ENCODE measurements at places on chromosomes 3 and 15.

DNA sequence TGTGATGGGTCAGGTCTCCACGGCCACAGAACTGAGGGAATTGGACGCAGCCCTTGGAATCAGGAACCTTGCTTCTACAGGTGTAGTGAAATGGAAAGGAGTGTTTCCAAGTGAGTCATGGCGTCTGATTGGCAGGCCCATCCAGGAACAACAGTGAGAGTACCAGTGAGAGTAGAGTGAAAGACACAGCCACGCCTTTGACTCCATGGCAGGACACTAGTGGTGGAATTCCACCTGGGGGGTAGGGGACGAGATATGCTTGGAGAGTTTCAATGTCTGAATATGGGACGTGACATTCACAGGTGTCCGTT, 3.0 kb upstream of the SLC28A1 start:
- no peak for DNase-seq

GRCh38 chr3:30751610-30752299, 142.7 kb downstream of the GADL1 start:
- DNase-seq: peak; percentile 52

GRCh38 chr15:57382215-57382614, 5.9 kb downstream of the CGNL1 start:
- no peak for DNase-seq

DNA sequence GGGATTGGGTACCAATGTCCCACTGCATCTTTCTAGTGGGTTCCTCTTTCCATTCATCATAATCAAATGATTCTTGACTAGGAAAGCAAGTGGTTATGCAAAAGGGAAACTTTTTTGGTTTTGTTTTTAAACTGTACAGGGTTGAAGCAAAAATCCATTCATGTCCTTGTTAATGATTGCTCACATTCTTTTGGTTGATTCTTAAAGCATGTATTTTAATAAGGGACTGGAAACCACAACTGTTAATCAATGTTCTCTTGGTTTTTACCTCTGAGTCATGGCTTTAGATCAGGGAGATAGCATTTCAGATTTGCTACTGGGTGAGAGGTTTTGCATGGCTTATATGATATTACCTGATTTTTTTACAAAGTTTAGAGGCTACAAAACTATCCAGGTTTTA, 371.7 kb upstream of the RGMA start:
- no peak for DNase-seq

DNA sequence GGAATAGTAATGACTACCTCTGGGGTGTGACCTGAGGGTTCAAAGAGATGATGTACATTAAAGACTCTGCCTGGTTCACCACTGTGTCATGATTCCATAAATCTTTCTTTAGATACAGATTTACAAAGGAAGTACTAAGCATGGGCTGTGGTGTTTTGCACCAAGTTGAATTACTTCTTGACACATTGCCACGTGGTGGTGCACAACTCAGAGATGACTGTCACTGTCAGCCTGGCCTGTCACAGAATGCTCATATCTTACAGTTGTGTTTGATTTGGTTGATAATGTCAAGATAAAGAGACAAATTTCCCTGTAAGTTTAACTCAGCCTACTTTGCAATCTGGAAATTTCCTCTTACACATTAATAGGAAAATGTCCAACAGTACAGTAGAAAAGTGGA, 3.2 kb downstream of the CTDSPL start:
- no peak for DNase-seq

DNA sequence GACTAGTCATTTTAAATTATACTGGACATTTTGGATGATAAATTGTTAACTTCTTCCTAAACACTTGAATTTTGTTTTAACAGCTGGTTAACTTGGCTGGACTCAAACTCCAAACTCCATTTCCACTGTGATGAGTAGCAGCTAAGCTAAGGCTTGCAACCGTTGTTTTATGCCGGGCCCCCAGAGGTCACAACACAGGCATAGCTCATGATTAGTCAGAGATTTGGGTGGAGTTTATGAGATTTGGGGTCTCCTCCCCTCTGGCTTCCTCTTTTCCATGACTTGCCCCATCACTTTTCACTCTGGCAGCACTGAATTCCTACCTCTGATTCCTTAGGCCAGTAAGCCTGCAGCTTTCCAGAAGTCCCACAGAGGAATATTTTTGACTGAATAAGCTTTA, 12.8 kb downstream of the THAP10 start:
- DNase-seq: no peak

DNA sequence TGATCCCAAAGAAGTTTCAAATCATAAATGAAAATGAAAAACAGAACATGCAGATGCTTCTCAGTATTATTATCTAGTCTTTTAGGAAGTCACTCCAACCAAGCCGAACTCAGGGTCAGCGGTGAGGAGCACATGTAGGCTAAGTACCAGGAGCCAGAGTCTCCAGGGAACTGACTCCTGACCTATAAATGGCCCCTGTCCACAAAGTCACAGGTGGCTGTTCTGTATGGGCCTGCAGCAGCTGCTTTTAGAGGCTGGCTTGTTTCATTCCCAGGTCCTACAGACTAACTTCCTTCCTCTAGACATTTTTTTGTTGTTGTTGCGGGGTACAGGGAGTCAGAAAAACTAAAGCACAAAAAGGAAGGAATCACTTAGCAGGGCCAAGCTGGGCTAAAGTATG, 54.6 kb downstream of the DAPK2 start:
- DNase-seq: no peak

GRCh38 chr3:196399485-196399945, 32.7 kb downstream of the UBXN7 start:
- DNase-seq: no peak

- DNase-seq: no peak
These were observed 44.2 kb upstream of the DCBLD2 start for GRCh38 chr3:98945666-98946065.

DNA sequence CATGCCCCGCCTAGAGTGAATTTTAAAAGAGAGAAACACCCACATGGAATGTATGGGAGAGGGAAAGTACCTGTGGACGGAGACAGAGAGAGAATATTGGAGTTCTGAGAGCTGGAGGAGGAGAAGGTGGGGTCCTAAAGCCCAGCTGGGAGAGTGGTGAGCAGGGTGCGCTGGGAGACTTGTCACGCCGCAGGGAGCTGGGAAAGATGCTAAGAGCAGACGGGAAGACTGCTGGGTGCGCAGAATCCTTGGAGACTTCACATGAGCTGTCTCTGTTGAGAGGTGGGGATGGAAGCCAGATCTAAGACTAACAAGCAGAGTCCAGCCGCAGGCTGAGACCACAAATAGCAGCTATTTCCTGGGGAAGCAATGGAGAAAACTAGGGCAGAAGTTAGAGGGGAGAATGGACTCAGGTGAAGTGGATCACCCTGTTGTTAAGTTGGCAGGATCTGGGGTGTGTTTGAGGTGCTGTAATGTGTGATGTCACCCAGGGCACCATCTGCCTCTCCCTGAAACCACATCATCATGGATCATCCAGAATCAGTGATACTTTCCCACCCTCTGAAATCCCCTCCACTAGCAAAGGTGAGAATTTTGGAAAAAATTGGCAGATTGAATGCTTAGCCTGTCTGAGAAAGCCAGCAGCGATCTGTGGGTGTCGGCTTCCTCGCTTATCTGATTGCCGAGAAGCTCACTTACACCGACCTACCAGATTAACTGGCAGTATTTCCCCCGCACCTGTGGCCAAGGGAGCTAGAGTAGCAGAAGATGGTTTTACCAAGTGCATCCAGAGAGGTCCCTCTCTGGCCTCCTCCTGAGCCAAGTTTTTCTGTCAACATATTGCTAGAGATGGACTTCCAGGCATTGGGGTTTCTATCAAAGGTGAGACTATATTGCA, 174.8 kb upstream of the BHLHE40 start:
- DNase-seq: no peak

DNA sequence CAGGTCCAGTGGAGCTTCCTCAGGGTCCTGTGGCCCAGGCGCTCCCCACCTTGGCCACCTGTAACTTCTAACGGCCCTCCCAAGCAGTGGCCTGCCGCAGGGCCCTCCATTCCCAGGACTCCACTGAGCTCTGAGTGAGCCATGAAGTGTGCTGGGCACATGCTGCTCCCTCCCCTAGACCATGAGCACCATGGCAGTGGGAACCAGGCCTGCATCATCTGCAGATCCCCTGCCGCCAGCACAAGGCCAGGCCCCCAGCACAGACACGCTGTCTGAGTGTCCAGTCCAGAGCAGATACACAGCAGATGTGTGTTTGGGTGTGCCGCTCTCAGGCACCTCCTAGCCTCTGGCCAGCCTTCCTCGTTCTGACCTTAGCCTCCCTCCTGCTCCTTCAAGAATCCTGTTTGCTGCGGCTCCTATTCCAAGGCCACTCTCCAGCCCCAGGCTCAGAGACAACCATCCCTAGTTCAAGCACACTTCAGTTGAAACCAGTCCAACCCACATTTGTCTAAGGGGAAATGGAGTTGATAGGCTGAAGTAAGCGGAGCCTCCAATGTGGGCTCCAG, 7.0 kb upstream of the KLF15 start:
- no peak for DNase-seq

GRCh38 chr3:50524746-50525145, 21.3 kb upstream of the CACNA2D2 start:
- no peak for DNase-seq

- DNase-seq: no peak
These were observed 48.6 kb upstream of the LDHAL6B start for GRCh38 chr15:59157840-59158700.

- DNase-seq: no peak
These were observed 36.9 kb downstream of the RFTN1 start for GRCh38 chr3:16476636-16477035.

DNA sequence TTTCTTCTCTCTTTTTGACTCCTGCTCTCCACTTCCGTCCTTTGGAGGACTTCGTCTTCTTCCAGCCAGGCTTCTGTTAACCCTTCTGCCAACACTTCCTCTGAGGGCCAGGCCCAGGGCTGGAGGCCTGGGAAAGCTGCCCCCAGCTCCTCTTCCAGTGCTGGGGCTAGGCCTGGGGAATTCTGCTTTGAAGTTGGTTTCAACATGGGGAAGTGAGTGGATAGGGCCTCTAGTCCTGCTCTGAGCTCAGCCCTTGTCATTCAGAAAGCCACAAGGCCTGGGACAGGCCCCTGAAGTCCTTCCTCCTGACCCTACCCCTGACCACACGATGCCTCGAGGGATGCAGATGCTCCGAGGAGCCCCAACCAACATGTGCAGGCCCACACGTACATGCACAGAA, 53.9 kb upstream of the HERC1 start:
- no peak for DNase-seq

DNA sequence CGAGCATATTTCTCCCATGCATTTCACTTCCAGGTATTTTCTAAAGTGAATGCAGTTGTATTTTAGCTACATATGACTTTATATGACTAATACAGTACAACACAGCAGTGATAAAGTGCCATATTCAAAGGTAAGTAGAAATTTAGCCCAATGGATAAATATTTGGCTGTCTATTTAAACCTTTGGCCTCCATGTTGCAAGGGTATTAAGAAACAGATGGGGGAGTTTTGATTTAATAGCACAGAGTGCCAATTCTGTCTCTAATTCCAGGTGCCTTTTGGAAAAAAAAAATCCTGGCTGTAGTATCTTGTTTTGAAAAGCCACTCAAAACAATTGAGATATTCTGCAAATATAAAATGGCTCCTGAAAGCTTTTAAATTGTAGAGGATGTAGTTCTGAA, 44.9 kb upstream of the SGO1 start:
- no peak for DNase-seq

- DNase-seq: no peak
These were observed 3.6 kb downstream of the APBA2 start for GRCh38 chr15:28889346-28889745.

GRCh38 chr3:190853464-190853863, 9.0 kb downstream of the GMNC start:
- DNase-seq: no peak

- no peak for DNase-seq
These were observed 382 bp upstream of the COX17 start for GRCh38 chr3:119677641-119677934.

DNA sequence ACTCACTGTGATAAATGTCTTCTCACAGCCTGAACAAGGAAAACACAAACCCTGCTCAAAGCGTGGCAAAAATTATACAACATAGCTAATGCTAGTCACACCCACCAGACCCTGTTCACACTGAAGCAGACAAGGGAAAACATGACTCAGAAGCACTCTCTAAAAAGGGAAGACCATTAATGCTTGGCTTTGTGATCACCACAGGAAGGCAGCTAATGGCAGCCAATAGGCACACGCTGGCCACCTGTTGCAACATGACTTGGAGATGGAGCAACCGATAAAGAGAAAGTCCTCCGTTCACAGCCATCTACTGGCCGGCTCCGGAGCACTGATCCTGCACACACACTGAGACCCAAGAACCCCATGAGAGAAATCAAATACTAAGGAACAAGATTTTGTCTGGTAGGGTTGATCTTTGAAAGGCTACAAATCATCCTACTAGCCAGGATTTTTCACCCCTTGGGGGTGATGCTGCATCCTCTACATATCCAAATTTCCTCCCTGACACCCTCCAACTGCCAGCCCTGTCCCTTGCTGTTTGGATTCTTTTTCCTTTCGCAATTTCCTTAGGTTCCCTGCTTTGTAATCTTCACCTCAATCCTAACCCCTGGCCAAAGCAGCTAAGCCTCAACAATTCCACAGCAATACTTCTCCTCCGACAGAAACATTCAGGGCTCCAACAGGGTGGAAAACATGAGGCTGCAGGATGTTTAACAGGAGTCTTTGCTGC, 3.2 kb downstream of the ZXDC start:
- DNase-seq: no peak

GRCh38 chr3:143328451-143328850, 208.9 kb downstream of the CHST2 start:
- DNase-seq: no peak

DNA sequence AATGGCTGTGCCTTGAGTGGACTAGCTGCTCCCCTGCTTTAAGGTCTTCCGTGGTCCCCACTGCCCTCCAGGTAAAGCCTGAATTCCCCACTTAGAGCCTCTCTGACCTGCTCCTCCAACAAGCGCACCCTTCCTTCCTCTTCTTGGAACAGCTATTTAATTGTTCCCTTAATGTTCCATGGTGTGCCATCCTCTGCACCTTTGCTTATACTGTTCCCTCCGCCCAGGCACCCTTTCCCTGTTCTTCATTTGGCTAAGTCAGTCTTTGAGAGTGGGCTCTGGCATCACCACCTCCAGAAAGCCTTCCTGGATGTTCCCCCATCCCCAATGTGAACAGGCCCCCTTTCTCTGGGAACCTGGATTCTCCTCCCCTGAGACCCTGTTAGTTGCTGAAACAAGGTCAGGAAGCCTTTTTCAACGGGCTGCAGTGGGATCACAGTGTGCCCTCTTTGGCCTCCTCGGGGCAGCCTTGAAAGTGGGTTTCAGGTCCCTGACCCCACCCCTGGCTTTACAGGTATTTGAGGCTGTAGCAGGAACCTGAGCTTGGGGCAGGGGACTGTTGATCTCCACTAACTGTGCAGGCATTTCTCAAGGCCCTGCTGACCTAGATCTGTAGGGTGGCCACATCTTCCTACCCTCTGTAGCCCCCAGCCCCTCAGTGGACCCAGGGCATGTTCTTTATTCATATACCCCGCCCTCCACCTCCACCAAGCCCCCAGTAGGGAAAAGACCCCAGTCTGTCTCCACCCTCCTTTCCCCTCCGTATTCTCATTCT, 5.0 kb downstream of the ISLR start:
- DNase-seq: no peak

- DNase-seq: no peak
These were observed 5.7 kb downstream of the GPR160 start for GRCh38 chr3:170043506-170043905.

Measured in left hindlimb (tissue), 1 donor.